ENCODE measurements at places on chromosomes 7 and 10. TPM values are rescaled to one million over a fixed set of nuclear protein-coding genes. Genes with fewer than 3 reads are reported as not detected.

- no peak for DNase-seq
Measured at GRCh38 chr7:16711730-16712129, 41.8 kb upstream of the TSPAN13 start.

Gene CTBP2
- total RNA-seq: 83.2 TPM

Gene ANKRD1
- 436 TPM for total RNA-seq

- no peak for DNase-seq
Measured at GRCh38 chr7:23020742-23021401, 6.9 kb upstream of the HYCC1 start.

GRCh38 chr7:37832194-37832593 is 16.2 kb upstream of the NME8 start:
- no peak for DNase-seq

Gene GIMAP7
- 34.5 TPM for total RNA-seq

DNA sequence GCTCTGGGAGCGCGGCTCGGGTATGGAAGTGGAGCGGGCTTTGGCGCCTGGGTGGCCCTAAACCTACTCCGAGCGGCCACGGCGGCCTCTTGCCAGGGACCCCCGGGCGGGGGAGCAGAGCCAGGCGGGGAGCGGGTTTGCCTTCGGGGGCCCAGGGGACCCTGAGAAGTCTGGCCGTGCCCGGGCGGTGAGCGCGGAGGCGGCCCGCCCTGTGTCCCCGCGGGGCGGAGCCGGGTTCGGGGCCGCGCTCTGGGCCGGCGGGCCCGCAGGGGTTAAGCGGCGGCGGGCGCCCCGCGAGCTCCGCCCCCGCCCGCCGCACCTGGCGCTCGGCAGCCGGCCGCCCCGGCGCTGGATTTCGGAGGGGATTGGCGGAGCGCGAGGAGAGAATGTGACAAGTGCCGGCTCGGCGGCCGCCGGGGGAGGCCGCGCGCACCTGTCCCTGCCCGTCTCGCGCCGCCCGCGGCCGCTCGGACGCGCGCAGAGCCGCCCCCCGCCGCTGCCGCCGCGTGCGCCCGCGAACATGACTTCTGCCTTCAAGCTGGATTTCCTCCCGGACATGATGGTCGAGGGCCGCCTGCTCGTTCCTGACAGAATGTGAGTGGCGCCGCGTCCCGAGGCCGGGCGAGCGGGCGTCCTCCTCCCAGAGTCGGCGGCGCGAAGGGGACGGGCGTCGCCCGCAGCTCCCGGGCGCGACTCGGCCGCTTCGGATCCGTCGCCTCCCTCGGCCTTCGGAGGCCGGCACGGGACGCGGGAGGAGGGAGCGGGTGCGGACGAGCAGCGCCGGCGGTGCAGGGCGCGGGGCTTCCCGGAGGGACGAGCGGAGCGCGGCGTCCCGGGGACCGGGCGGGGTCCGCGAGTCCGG is at the start of gene CELF2:
Gene CELF2 (plus strand): TSS at position 303 of the 862 bp plus-strand sequence. CDS start 218 bp downstream, at position 521.
- DNase-seq: no peak

DNA sequence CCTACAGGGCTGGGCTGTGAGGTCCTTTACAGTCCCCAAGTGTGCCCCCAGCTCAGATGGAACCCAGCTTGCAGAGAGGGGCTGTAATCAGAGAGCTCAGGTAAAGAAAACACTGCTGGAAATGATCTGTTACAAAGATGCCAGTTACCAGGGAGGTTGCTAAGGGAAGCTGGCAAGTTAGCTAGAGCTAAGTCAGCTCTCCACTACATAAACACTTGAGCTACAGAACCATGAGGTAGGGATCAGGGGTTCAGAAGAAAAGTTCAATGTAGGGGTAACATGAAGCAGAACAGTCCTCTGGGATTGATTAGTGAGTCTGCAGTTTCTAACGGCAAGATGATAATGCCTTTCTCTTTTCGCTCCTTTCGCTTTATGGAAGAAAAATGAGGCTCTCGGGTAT is 53.1 kb upstream of the TM9SF3 start:
- DNase-seq: no peak

- DNase-seq: no peak
Measured at GRCh38 chr10:17961551-17962422, 10.1 kb downstream of the SLC39A12 start.

DNA sequence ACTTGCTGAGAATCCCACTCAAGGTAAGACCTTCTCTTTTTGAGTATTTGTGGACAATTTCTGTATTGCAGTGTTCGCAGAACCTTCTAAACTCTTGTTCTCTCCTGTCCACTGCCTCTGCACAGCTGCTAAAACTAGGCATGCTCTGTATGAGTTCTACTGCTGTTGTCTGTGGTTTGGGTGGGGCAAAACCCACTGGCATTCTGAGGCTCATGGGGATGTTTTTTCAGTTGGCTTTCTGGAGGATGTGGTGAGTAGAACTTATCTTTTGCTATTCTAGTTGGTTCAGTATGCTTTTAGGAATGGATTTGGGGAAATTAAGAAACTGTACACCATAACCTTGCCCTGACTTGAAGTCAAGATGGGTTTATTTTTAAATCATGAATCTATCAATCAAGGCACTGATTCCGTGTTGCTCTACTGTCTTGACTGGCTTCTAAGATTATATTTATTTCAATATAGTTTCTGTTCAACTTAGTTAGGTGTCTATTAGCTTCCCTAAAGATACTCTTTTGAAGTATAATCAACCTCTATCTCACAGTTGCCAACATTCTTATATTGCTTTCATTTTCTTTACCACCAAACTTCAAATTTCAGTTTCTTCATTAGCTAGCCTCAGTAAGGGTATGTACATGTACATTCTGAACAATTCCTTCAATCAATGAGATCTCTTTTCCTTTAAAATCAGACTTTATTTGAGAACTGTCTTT is 25.0 kb upstream of the C1GALT1 start:
- no peak for DNase-seq

Gene MET
- total RNA-seq: 24.2 TPM

- DNase-seq: no peak
Measured at GRCh38 chr7:116356979-116357378, 142.6 kb upstream of the CAV2 start.

- no peak for DNase-seq
Measured at GRCh38 chr7:117565226-117565625, 85.4 kb downstream of the CFTR start.

GRCh38 chr7:64892666-64893309 is 10.3 kb upstream of the ZNF273 start:
- DNase-seq: no peak

GRCh38 chr10:74821501-74821900 is 4.9 kb upstream of the KAT6B start:
- DNase-seq: no peak

Gene CPA2
- not detected for total RNA-seq

GRCh38 chr10:92110039-92110794 is 180.7 kb downstream of the CPEB3 start:
- DNase-seq: no peak

- no peak for DNase-seq
Measured at GRCh38 chr10:74078037-74078436, 72.6 kb downstream of the AP3M1 start.

Gene TAS2R5
- total RNA-seq: 0.34 TPM

GRCh38 chr7:116339564-116339963 is 129.2 kb downstream of the TES start:
- DNase-seq: no peak

Gene CADPS2
- 12.4 TPM for total RNA-seq

Gene ZNF117
- total RNA-seq: 20.4 TPM

- no peak for DNase-seq
Measured at GRCh38 chr7:126501617-126502016, 751.1 kb downstream of the GRM8 start.

DNA sequence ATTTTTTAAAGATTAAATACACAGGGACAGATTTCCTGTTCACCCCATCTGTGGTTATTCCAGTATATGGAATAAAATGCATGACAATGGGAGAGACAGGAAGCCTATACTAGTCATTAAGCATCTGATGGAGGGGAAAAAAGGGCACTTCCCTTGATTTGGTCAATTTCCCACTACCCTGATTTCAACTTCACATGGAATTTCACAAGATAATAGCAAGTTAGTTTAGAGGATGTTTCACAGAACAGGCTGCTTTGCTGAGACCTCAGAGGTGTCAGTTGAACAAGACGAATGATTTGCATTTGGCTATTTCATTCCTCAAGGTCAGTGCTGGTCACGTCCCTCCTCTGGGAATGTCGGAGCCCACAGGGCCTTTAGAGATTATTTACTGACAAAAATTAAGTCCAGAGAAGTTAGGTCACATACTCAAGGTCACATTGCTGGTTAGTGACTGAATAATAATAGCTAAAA is 4.7 kb upstream of the ITPRIP start:
- no peak for DNase-seq

GRCh38 chr7:27901028-27901760 is 161.2 kb downstream of the TAX1BP1 start:
- DNase-seq: no peak

Gene MYH16
- 0.12 TPM for total RNA-seq

- no peak for DNase-seq
Measured at GRCh38 chr10:68598978-68599770, 39.0 kb downstream of the TET1 start.

GRCh38 chr10:109529258-109529657 is 394.1 kb downstream of the XPNPEP1 start:
- no peak for DNase-seq

DNA sequence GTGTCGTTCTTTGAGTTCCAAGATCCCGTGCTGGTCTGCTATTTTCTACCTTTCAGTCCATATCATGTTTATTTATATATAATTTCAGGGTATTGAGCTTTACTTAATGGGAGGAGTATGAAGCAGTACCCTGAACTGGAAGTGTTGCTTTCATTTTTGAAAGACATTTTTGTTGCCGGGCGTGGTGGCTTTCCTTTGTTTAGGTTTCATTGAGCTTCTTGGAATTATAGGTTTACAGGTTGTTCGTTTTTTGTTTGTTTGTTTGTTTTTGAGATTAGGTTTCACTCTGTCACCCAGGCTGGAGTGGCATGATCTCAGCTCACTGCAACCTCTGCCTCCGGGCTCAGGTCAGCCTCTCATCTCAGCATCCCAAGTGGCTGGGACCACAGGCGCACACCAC is 7.4 kb downstream of the ZNF487 start:
- DNase-seq: no peak

GRCh38 chr7:29974286-29974685 is 15.3 kb downstream of the SCRN1 start:
- no peak for DNase-seq

Gene SNX10
- total RNA-seq: 7.2 TPM

- no peak for DNase-seq
Measured at GRCh38 chr10:74828946-74829345, 2.5 kb downstream of the KAT6B start.

Gene SLC25A13
- total RNA-seq: 29.4 TPM

GRCh38 chr7:155349601-155350331 is 52.1 kb downstream of the INSIG1 start:
- no peak for DNase-seq

- DNase-seq: no peak
Measured at GRCh38 chr10:95177429-95177828, 16.6 kb upstream of the ACSM6 start.

GRCh38 chr10:81730891-81731290 is 144.1 kb upstream of the NRG3 start:
- DNase-seq: no peak

- no peak for DNase-seq
Measured at GRCh38 chr7:84232646-84233045, 38.1 kb upstream of the SEMA3A start.

Data from glomerular endothelial cell (primary cell).